CD4-positive, alpha-beta memory T cell (primary cell): ENCODE measurements at places on chromosomes 2 and 18.

DNA sequence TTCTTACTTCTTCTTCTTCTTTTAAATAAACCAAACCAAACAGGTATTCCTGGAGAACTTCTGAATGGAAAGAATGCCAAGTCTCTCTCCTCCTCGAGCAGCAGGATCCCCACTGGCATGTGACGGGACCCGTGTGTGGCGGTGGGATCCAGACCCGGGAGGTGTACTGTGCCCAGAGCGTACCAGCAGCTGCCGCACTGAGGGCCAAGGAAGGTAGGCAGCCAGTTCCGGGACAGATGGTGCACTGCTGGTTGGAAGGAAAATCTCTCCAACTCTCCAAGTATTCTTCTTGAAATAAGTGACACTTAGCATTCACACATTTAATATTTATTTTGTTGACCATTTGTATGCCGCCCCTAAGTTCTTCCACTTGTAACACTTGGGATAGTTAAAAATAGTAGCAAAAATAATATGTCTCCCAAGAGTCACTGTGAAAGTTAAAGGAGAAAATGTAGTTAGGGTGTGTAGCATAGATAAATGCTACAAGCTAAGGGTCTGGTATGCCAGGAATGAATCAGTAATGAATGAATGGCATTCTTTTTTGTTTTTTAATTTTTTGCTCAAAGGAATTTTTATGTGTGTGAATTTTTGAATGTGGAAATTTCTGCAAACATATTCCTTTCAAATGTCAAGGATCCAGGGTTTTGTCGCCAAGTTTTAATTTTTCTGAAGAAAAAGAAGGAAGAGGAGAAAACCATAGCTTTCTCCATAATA is 349.9 kb downstream of the THSD7B start:
- DNase-seq, result no peak
- no peaks in the 10 kb centered on the region for H3K27me3 ChIP-seq
- no peak overlapping the region for H3K27ac ChIP-seq
- H3K36me3 ChIP-seq, result no peaks in the 10 kb centered on the region

DNA sequence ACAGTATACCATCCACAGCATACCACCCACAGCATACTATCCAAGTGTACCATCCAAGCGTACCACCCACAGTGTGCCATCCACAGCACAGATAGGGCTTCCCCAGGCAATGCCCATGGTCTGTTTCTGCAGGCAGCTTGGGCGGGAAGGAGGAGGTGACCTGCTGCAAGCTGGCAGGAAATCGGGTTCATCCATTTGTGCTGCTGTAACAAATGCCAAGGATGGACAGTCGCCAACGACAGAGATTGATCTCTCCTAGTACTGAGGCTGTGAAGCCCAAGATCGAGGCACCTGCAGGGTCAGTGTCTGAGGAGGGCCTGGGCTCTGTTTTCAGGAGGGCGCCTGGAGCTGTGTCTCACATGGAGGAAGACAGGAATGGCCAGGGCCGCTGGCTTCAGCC is 93.6 kb upstream of the SNTG2 start:
- H3K4me1 ChIP-seq, result peaks cover 17% of the 10 kb centered on the region
- no peak for DNase-seq
- H3K4me3 ChIP-seq, result no peak overlapping the region
- H3K36me3 ChIP-seq, result no peaks in the 10 kb centered on the region
- no peaks in the 10 kb centered on the region for H3K27me3 ChIP-seq
- no peak overlapping the region for H3K27ac ChIP-seq

DNA sequence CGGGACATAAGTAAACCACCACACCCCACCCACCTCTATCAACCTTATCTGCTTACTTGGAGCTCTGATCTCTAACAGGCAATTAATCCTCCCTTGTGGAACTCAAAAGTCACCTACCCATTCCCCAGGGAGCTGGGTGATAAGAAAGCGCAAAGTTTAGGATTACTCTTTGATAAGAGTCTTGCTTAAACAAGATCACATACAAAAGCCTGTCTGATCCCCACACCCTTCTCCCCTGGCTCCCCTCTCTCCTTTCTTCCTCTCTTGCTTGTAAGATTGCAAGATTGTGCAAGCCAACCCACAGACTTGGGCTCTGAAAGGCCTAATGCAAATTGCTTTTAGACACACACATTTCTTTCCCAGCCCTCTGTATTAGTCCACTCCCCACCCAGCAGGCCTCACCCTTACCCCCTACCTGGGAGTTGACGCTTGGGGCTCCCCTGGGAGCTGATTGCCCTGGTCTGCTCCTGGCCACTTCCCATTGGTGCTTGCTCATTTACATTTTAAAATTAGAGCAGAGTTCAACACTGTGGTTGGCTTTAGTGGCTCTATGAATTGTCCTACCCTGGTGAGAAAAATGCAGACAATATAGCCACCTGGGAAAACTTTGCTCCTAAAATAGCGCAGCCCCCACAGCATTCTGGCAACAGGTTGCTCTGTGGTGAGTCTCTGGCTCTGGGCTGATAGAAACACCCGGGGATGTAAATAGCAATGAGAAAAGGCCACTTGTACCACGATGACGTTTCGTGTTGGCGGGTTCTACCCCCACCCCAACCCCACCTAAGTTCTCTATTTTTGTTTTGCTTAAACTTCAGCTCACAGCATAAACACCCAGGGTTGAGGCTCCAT is 92.8 kb upstream of the MSH2 start:
- H3K4me3 ChIP-seq, result no peak overlapping the region
- H3K27ac ChIP-seq, result no peak overlapping the region
- H3K36me3 ChIP-seq, result no peaks in the 10 kb centered on the region
- H3K27me3 ChIP-seq, result no peaks in the 10 kb centered on the region

GRCh38 chr18:44909191-44909719 is 228.6 kb downstream of the SETBP1 start:
- H3K36me3 ChIP-seq, result no peaks in the 10 kb centered on the region
- H3K4me1 ChIP-seq, result no peaks in the 10 kb centered on the region
- DNase-seq, result no peak
- H3K27me3 ChIP-seq, result no peaks in the 10 kb centered on the region
- no peak overlapping the region for H3K4me3 ChIP-seq
- H3K27ac ChIP-seq, result no peak overlapping the region

GRCh38 chr18:32372381-32373061 is 98.2 kb downstream of the GAREM1 start:
- H3K36me3 ChIP-seq, result no peaks in the 10 kb centered on the region
- H3K27ac ChIP-seq, result no peak overlapping the region
- H3K4me1 ChIP-seq, result no peaks in the 10 kb centered on the region
- no peak overlapping the region for H3K4me3 ChIP-seq
- DNase-seq, result no peak

DNA sequence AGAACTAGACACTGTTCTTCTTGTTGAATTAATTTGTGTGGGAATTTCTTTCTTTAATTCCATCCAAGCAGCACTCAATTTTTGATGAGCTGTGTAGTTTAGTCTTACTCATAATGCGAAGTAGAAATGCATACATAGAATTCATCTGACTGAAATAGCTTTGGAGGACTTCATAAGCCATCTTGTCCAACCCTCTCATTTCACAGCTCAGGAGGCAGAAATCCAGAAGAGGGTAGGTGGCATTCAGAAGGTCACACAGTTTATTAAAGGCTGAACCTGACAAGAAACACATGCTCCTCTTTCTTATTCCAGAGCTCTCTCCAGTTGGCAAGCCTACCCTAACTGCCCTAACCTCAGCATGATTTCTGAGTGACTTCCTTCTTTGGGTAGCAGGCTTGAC is 169.2 kb upstream of the NOSTRIN start:
- H3K4me3 ChIP-seq, result no peak overlapping the region
- H3K27ac ChIP-seq, result no peak overlapping the region
- no peaks in the 10 kb centered on the region for H3K4me1 ChIP-seq
- no peaks in the 10 kb centered on the region for H3K36me3 ChIP-seq
- no peaks in the 10 kb centered on the region for H3K27me3 ChIP-seq

- H3K4me3 ChIP-seq, result peak overlapping the region; percentile 63
- no peaks in the 10 kb centered on the region for H3K27me3 ChIP-seq
- H3K36me3 ChIP-seq, result no peaks in the 10 kb centered on the region
These were observed 589 bp upstream of the SGPP2 start for GRCh38 chr2:222423632-222424275.

GRCh38 chr2:62627667-62628066 is 77.8 kb upstream of the EHBP1 start:
- H3K4me3 ChIP-seq, result no peak overlapping the region
- H3K36me3 ChIP-seq, result no peaks in the 10 kb centered on the region
- H3K27ac ChIP-seq, result no peak overlapping the region
- DNase-seq, result no peak
- H3K4me1 ChIP-seq, result no peaks in the 10 kb centered on the region
- H3K27me3 ChIP-seq, result no peaks in the 10 kb centered on the region

DNA sequence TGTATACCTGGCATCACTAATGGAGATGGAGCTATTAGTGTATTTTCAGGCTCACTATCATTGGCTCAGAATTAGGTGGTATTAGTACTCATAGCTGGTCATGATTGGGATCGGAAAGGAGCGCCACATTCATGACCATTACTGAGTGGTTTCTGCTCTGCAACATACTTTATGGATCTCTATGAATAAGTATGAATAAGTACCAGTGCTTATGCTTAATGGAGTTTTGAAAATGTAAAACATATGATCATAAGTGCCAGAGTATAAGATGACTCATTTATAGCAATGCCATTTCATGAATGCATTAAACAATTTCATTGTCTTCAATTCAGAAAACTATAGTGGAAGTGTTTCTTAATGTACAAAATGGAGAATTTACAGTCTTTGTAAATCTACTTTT is 156.7 kb downstream of the GALNT3 start:
- DNase-seq, result no peak
- H3K27ac ChIP-seq, result no peak overlapping the region
- no peaks in the 10 kb centered on the region for H3K36me3 ChIP-seq
- H3K4me1 ChIP-seq, result no peaks in the 10 kb centered on the region
- H3K4me3 ChIP-seq, result no peak overlapping the region

DNA sequence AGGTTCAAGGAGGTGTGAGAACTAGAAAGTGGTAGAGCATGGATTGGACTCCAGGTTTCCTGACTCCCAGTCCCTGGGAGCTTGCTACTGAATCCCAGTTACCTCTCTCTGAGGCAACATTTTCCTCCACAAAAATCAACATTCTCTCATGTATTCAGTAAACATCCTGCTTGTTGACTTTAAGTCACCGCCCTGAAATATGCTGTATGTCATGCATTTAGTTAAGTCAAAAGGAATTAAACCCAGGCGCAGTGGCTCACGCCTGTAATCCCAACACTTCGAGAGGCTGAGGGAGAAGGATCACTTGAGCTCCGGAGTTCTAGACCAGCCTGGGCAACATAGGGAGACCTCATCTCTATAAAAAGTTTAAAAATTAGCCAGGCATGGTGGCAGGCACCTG is 3.8 kb downstream of the MATN3 start:
- H3K27me3 ChIP-seq, result peaks cover 18% of the 10 kb centered on the region
- H3K36me3 ChIP-seq, result no peaks in the 10 kb centered on the region
- H3K4me3 ChIP-seq, result no peak overlapping the region
- H3K27ac ChIP-seq, result no peak overlapping the region

- H3K4me1 ChIP-seq, result no peaks in the 10 kb centered on the region
- no peak overlapping the region for H3K4me3 ChIP-seq
- H3K36me3 ChIP-seq, result no peaks in the 10 kb centered on the region
- no peak overlapping the region for H3K27ac ChIP-seq
- H3K27me3 ChIP-seq, result no peaks in the 10 kb centered on the region
These were observed 341.0 kb upstream of the KYNU start for GRCh38 chr2:142536492-142536891.

GRCh38 chr2:173584676-173585458 is 230.2 kb downstream of the CDCA7 start:
- DNase-seq, result no peak
- H3K4me3 ChIP-seq, result no peak overlapping the region
- H3K36me3 ChIP-seq, result no peaks in the 10 kb centered on the region
- peaks cover 5% of the 10 kb centered on the region for H3K27me3 ChIP-seq
- no peak overlapping the region for H3K27ac ChIP-seq
- no peaks in the 10 kb centered on the region for H3K4me1 ChIP-seq
